ENCODE measurements at places on chromosomes 5 and 9.

DNA sequence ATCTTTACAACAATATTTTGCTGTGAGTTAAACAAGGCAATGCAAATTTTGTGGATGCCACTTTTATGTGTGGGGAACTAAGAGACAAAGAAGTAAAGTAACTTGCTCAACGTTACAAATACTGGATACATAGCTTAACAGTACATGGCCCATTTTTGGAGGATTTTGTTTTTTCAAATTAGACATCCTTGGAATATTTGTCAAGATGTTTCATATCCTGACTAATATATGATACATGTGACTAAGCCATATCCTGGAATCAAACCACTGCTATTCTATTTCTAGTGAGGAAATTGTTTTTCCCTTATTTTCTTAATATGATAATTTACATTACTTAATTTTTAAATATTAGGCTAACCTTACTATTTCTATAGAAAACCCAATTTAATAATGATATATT lies 529.8 kb downstream of the DMRTA1 start:
- no peak for DNase-seq

GRCh38 chr5:141430332-141431113 lies at the start of gene PCDHGA12:
PCDHGA12 (plus strand) TSS chr5:141430507; CDS start chr5:141430760, 253 bp downstream.
- no peak for DNase-seq

DNA sequence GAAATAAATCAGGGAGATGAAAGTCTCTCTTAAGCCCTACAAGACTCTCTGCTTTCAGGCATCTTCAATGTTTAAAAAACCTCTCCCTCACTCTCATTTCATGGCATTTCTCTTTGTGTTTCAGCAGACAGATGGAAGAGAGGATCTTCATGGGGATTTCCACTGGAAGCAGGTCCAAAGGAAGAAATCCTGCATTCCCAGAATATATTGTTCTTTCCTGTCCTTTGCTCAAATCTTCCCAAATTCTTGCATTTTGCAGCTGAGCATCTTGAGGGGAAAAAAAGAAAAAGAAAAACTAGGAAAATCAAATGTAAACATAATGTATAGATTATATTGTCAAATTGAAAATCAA lies 382.2 kb downstream of the ENC1 start:
- no peak for DNase-seq

GRCh38 chr9:134545543-134546245 lies 95.9 kb upstream of the COL5A1 start:
- no peak for DNase-seq

- DNase-seq: no peak
These were observed 35.6 kb upstream of the ANXA1 start for GRCh38 chr9:73116031-73116430.

DNA sequence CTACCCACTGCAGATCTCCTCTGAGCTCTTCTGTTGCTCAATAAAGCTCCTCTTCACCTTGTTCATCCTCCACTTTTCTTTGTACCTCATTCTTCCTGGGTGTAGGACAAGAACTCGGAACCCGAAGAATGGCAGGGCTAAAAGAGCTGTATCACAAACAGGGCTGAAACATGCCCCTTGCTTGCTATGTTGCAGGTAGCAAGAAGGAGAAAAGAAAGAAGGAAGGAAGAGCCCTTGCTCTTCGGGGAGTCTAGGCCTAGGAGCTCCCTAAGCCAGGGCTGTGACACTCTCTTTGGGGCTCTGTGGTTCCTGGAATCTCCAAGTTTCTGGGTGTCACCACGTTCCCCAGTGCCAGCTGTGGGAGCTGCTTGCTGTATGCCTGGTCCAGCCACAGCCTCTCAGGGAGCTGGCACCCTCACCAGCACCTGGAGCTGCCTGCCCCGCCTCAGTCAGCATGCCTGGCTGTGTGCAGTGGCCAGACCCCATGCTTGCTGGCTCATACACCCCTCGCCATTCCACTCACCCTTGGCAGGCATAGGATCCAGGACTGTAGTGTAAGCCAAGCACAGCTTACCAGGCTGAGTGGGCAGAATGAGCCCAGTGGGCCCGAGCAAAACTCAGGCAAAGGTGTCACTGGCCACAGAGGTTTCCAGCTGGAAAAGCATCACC lies 274.8 kb upstream of the ADRA1B start:
- no peak for DNase-seq
